CD4-positive, alpha-beta T cell (primary cell): ENCODE measurements at places on chromosomes 1 and 21.

DNA sequence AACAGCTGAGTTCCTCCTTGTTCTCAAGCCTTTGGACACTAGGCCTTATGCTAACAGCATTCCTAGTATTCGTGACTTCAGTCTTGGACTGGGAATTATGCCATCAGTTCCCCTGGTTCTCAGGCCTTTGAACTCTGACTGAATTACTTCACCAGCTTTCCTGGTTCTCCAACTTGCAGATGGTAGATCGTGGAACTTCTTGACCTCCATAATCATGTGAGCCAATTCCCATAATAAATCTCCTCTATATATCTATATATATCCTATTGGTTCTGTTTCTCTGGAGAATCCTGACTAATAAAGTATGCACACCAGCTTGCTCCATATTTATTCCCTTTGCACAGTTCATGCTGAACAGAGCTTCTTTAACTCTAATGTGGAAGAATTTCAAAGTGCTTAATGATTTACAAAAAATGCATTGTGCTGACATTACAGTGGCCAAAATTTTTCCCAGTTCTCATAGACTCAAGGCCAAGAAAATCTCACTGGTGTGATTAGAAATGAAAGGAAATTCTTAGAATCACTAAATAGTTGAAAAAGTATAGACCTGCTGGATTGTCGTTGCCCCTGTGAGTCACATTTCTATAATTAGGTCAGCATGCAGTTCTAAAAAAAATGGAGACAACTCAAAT lies 462.9 kb upstream of the ADAMTS5 start:
- DNase-seq: no peak

DNA sequence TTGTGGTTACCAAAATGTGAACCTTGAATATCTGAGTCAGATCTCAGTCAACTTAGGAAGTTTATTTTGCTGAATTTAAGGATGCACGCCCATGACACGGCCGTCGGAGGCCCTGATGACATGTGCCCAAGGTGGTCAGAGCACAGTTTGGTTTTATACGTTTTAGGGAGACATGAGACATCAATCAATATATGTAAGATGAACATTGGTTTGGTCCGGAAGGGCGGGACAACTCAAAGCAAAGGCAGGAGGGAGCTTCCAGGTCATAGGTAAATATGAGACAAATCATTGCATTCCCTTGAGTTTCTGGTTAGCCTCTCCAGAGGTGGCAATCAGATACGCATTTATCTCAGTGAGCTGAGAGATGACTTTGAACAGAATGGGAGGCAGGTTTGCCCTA lies 1.0 kb upstream of the PRMT2 start:
- no peak for DNase-seq

- DNase-seq: no peak
Measured at GRCh38 chr1:46224966-46225365, 21.8 kb downstream of the LURAP1 start.

- DNase-seq: no peak
Measured at GRCh38 chr1:203671521-203672278, 45.1 kb downstream of the ATP2B4 start.

DNA sequence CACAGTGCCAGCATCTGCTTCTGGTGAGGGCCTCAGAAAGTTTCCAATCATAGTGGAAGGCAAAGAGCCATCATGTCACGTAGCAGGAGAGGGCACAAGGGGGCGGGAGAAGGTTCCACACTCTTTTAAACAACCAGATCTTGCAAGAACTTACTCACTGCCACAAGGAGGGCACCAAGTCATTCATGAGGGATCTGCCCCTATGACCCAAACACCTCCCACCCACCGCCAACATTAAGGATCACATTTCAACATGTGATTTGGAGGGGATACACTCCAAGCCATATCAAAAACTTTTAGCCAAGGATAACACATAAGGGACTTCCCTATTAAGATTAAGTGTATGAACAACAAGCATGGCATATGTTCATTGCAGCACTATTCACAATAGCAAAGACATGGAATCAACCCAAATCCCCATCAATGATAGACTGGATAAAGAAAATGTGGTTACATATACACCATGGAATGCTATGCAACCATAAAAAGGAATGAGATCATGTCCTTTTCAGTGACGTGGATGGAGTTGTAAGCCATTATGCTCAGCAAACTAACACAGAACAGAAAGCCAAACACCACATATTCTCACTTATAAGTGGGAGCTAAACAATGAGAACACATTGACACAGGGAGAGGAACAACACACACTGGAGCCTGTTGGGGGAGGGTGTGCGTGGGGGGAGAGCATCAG lies 19.9 kb upstream of the SLC35F3 start:
- DNase-seq: no peak

GRCh38 chr21:31064803-31065202 lies 26.5 kb upstream of the KRTAP19-8 start:
- DNase-seq: no peak

DNA sequence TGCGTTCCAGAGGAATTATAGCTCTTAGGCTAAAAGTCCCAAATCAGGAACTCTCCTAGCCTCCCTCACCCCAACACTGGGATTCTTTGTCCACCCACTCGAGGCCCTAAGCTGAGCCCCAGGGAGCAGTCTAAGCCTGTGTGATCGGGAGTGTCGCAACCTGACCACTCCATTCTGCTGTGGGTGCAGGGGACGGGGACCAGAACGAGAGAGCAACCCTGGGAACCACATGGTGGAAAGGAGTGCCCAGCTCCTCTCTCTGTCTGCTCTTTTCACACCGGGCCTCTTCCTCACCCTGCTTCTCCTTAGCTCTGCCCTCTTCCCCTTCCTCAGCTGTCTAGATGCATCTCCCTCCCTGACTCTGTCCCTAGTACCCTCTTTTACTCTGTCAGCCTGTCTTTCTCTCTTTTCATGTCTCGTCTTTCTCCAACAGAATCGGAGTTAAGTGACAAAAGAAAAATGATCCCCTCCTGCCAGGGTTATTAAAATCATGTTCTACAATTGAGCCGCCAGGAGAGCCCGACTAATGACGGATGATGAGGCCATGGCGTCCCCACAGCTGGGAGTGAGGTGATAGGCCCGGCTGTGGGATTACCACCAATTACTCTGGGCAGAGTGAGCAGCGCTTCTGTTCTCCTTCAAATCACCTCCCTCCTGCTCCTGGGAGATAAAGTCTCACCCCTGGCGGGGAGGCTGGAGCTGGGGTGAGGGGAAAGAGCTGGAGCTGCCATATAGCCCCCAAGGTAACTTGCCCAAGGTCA lies 34.5 kb upstream of the CSF3R start:
- no peak for DNase-seq

GRCh38 chr21:45178971-45179370 lies 104.6 kb downstream of the ADARB1 start:
- no peak for DNase-seq

DNA sequence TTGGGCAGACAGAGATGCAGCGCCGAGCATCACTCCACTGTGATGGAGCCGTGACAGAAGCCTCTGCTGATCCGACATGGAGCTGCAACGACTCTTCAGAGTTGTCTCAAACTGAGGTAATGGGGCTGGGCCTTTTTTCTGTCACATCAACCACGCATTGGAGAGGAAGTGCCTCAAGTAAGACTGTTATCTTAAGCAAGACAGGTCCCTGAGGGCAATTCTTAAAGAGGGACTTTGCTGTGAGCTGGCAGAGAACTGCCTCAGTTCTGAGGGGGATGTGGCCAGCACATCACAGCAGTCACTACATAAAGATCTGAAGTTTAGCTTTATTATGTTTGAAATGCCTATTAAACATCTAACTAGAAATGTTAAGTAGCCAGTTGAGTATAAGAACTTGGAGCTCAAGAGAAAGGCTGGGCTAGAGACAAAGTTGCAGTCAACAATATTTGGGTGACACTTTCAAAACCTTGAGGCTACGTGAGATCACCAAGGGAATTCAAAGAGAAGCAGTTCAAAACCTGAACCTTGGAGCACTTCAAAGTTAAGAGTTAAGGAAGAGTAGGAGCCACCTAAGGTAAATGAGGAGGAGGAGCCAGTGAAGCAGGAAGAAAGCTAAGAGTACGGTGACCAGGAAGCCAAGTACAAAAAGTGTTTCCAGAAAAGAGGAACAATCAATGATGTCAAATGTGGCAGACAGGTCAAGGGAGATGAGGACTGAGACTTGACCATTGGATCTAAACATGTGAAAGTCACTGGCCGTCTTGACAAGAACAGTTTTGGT lies 54.2 kb upstream of the BCL9 start:
- DNase-seq: no peak

GRCh38 chr1:75412616-75413015 lies 198.3 kb downstream of the SLC44A5 start:
- DNase-seq: no peak

DNA sequence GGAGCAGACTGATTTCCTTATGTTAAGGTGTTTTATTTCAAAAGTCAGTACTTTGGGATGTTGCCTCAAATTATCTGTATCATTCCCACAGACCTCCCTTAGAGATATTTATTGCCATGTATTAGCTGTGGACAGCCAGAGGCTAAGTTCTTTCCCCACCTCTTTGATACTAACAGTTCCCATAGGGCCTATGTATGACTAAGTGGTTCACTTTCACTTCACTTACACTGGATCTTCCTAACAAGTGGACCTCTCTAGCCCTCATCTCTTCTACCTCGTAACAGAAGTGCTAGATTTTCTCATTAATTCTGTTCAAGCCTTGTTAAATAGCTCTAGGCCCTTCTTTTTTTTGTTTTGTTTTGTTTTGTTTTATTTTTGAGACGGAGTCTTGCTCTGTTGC lies 6.2 kb downstream of the TRAF5 start:
- DNase-seq: no peak

DNA sequence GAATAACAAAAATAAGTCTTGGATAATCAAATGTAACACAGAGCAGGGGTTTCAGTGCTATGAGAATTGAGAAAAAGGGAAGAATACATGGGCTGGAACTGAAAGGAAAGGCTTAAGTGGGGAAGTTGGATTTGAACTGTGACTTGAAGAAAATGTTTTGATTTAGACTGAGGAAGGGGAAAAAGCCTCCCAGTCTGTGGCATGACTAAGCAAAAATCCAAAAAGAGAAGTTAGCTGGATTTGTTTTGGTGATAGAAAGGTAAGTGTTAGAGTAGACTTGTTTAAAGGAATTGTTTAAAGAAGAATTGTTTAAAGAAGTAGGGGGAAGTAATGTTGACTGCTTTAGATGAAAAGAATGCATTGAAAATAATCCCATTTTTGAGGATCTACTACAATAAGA lies 46.0 kb downstream of the KCNK2 start:
- DNase-seq: no peak

- DNase-seq: no peak
Measured at GRCh38 chr1:193919827-193920226, 733.4 kb upstream of the B3GALT2 start.

GRCh38 chr1:245952383-245953026 lies 554.6 kb downstream of the SMYD3 start:
- no peak for DNase-seq

DNA sequence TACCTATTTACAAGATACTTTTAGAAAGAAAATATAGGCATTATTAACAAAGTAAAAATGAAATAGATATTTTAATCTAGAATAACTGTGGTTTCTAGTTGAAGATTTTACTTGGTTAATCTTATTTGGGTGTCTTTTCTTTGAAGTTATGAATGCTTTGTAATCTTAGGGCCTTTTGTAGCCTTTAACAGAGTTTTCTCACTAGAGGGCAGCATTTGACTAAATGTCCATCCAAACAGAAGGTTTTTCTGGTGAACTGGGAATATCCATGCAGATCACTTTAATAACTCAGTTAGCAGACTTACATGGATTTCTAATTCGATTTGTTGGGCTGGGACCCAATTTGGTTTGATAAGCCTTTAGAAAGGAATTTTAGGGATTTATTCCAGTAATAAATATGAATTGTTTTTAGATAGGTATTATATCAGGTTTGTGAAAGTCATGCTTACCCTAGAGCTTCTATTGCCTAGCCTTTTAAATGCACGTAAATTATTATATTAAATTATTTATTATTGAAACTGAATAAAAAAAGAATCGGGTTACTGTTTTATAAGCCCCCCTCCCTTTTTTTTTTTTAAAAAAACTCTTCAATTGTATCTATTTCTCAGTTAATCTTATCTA lies 119.7 kb downstream of the ZNF326 start:
- DNase-seq: no peak

GRCh38 chr1:228005511-228006033 lies 1.2 kb upstream of the WNT3A start:
- no peak for DNase-seq

DNA sequence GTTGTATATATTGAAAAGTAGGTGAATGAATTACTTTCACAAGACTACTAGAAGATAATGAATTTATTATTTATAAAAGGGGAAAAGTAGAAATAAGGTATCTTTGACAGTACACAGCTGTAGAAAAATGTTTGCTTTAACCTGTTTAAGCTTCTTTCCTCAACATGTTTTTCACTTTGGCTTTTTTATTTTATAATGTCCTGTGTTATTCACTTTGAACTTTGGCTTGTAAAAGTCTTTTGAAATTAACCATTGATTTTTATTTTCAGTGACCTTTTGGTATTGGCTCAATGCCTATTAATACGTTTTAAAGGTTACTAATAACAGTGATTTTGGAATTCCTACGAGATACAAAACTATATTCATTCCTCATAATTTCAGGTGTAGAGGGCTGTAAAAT lies 57.7 kb upstream of the MPC2 start:
- DNase-seq: no peak

DNA sequence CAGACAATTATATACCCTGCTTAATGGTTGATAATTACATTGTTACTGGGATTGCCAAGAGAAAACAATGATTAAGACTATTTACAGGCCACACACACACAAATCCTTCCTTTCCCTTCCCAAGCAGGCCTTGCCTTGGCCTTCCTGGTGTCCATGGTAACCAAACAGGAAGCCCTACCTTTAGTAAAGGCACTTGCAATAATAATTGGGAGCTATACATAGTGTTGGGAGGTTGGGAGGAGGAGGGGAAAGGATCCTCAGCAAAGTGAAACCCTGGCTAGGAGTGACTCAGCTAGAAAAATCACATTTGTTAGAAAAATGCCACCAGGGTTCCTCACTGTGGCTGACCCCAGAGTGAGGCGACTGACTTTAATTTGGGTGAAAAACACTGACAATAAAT lies 122.3 kb upstream of the ADAR start:
- no peak for DNase-seq

DNA sequence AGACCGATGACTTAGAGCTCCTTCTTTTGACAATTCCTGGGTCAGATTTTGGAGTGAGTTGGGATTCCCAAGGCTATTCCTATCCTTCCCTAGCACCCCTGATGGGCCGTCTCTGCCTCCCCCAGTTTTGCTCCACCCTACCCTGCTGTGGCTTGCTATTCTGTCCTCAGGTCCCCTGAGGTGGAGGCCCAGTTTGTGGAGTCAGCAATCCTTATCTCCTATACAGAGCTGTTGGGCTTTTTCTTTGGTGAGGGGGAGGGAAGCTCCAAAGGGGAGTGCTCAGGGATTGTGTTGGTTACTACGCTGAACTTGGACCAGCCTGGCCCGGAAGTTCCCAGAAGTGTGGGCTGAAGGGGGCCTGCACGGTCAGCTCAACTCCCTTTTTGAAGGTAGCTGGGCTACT lies 7.6 kb downstream of the SESN2 start:
- DNase-seq: no peak

- no peak for DNase-seq
Measured at GRCh38 chr1:61093525-61094137, 11.3 kb downstream of the NFIA start.

GRCh38 chr1:177905686-177906085 lies 64.2 kb downstream of the SEC16B start:
- no peak for DNase-seq
